ENCODE measurements at places on chromosomes 1 and 21. TPM values are rescaled to one million over a fixed set of nuclear protein-coding genes. Genes with fewer than 3 reads are reported as not detected.

DNA sequence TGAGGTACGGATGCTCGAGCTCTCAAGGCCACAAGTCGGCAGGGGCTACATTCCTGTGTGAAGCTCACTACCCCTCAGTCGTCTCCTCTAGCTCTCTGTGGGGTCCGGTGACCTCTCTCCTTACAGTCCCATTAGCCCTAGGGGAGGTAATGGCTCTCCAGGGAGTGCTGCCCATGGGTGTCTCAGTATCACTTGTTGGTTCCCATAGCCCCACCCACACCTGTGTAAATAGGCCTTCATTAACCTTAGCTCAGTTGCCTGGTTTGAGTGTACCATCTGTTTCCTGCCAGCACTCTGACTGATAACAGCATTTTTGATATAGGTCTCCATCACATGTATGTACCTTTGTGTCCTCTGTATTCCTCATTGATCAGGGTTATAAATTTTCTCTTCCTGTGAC, 133.2 kb upstream of the KCNJ15 start:
- no peak for DNase-seq

DNA sequence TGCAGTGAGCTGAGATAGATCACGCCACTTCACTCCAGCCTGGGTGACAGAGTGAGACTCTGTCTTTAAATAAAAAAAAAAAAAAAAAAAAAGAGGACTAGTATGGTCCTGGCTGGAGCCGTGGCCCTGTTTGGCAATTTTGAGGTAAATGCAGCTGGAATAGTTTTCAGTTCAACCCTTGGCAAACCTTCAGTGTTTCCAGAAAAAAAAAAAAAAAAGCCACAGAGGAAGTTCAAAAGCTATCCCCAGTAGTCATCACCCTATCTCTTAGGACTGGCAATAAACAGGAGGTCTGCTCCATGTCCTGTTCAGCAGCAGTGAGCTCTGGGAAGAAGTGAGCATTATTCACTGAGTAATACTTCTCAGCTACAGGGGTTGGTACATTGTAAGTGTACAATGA, 56.8 kb upstream of the ERRFI1 start:
- DNase-seq: no peak

GRCh38 chr21:33397717-33398116, 5.5 kb upstream of the IFNGR2 start:
- no peak for DNase-seq

GRCh38 chr1:11134898-11135266, 35.2 kb upstream of the EXOSC10 start:
- DNase-seq: no peak

DNA sequence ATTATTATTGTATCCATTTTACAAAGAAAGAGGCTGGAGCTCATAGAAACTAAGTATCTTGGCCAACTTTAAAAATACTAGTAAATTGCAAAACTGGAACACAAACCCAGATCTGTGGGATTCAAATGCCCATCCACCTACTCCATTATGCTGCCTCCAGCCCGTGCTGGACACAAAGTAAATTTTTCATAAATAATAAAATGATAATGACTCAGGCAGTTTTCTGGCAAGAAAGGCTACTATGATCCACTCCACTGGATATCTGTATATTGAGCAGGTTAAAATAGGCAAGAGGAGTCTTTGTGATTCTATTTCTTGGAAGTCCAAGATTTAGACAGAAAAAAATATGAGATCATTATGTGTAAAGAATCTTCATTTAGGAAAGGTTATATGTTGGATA, 138.3 kb upstream of the DUSP10 start:
- no peak for DNase-seq

DNA sequence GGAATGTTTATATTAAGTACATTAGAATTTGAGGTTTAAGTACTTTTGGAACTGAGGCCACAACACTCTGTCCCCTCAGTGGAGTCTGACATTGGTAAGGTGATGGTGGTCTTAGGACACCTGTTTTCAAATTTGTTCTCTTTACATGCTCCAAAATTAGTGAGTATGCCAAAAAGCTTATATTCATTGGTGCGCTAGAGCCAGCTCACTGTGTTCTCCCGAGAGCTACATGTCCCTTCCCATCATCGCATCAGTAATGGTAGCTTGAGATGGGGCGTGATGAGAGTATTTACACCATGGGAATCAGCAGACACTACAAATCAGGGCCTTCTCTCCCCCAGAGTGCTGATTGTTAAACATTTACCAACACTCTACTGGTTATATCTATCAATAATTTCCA, 19.5 kb downstream of the ETS2 start:
- no peak for DNase-seq

DNA sequence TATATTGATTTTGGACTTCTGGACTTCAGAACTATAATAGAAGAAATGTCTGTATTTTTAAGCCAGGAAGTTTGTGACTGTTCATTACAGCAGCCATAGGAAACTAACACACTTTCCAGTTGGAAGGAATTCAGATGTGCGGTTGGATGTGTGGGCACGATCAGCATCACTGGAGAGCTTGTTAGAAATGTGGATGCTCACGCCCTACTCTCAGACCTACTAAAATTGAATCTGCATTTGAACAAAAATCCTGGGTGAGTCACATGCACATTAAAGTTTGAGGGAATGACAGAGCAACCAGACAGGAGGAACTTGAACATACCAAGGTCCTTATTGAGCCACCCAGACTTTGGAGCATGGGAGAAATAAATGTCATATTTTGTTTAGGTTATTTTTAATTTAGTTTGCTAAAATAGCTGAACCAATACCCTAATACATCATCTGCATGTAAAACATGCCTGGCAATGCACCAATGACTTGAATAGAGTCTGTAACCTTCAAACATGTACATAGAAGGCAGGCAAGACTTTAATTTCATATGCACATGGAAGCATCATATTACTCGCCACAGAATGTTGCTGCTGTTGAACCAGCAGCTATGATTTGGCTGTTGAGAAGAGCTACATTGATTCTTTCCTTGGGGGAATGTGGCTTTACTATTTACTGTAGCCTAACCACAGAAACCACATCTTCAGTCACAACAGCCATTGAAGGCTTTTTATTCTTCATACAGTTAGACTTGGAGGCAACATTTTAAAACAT, 346.2 kb downstream of the BARHL2 start:
- DNase-seq: no peak

- no peak for DNase-seq
Observed at GRCh38 chr21:17613242-17613676, 558 bp upstream of the BTG3 start.

DNA sequence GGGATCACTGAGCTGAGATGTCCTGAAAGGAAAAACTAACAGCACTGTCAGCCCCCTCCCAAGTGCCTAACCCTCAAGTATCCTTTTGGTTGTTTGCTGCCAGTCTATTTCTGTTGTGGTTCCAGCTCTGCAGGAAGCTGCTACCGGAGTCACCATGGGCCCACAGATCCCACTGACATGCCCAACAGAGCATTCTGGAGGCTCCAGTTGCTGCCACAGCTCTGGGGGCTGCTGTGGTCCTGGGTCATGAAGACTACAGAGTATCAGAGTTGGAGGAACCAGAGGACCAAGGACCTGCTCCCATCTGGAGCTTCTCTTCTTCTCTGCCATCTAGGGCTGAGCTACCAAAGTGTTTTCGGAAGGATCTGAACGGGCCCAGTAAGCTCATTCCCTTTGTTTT, 910 bp downstream of the LCE3A start:
- DNase-seq: no peak

GRCh38 chr21:39060485-39061083, 122.7 kb downstream of the PSMG1 start:
- DNase-seq: no peak

GRCh38 chr1:204130981-204131892, 20.6 kb downstream of the ETNK2 start:
- no peak for DNase-seq

DNA sequence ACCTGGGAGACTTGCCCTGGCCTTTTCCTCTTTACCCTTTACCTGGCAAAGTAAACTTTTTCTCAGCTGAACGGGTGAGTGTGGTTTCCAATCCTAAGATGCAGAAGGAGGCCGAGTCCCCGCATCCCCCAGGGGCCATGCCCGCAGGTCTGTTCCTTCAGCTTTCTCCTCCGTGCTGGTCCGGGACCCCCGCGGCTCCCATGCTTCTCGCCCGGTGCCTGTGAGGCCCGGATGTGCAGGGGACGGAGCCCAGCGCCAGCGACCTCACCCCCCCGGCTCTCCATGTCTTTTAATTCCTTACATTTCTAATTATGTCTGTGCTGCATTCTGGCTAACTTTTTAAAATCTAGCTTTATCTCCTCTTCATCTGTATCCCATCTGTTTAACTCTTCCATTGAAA, 21.5 kb upstream of the SCYL3 start:
- DNase-seq: no peak

- no peak for DNase-seq
Observed at GRCh38 chr1:178323067-178323466, 173.7 kb downstream of the CLEC20A start.

DNA sequence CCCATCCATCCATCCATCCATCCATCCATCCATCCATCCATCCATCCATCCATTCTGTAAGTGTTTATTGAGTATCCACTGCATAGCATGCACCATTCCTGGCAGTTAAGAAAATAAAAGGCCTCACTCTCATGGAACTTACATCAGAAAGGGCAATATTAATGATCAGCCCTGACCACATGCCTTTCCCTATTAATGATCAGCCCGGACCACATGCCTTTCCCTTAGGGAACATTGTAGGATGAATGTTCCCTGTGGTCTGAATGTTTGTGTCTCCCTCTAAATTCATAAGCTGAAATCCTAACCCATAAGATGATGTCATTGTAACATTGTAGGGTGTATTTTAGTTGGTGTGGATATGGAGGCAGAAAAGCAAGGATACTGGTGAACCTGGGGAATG, 365.8 kb downstream of the KIF26B start:
- DNase-seq: no peak

DNA sequence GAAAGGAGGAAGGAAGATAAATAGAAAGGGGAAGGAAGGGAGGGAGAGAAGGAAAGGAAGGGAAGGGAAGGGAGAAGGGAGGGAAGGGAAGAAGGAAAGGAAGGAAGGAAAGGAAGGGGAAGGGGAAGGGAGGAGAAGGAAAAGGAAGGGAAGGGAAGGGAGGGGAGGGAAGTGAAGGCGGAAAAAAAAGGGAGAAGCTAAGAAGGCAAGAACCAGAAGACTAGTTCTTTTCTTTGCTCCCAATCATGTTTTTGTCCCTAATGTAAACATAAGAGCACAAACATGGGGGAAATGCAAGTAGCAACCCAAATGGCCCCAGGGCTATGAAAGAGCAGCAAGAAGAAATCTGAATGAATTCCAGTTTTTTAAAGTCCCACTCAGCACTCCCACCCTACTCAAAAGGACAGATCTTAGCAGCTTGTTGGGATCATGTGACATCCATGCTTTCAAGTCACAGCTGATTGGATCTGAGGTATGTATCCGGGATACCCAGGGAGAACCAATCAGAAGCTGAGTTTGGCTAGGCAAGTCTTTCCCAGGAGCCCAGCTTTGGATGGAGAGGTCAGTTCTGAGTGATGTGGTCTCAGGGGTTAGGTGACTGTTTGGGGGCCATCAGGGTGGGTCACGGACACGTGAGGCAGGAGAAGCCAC, 24.2 kb upstream of the FHAD1 start:
- no peak for DNase-seq

DNA sequence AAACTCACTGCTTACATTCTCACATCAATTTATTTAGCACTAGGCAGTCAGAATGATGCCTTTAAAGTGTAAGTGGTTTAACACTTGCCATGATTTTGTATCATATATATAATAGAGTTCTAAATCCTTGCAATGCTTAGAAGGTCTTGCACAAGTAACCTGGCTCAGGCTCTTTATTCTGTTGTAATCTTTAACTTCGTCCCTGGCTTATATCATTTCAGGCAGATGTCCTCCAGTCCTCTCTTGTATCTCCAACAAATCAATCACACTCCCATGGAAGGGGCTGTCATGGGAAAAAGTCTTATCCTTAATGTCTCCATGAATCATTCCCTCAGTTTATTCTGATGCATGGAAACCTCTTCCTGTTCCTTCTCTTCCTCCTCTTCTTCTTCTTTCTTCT, 841.6 kb upstream of the B3GALT2 start:
- no peak for DNase-seq

DNA sequence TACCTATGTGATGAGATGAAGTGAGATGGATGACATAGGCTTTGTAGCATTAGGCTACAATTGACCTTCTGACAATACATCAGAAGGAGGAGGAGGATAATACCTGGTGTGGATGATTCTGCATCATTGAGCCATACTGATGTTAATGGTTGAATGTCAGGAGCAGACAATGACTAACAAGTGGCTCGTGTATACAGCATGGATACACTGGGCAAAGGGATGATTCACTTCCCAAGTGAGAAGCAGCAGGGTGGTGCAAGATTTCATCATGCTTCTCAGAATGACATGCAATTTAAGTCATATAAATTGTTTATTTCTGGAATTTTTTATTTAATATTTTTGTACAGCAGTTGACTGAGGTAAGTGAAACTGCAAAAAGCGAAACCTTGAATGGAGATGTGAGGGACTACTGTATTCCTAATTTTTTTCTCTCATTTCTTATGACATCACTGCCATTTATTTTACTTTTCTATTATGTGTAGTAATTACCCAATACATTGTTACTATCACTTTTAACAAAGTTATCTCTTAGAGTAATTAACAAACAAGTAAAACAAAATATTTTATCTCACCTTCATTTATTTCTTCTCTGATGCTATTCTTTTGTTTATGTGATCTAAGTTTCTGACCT, 34.4 kb upstream of the COP1 start:
- no peak for DNase-seq

GRCh38 chr1:85374160-85374559, 90.8 kb downstream of the DDAH1 start:
- no peak for DNase-seq

DNA sequence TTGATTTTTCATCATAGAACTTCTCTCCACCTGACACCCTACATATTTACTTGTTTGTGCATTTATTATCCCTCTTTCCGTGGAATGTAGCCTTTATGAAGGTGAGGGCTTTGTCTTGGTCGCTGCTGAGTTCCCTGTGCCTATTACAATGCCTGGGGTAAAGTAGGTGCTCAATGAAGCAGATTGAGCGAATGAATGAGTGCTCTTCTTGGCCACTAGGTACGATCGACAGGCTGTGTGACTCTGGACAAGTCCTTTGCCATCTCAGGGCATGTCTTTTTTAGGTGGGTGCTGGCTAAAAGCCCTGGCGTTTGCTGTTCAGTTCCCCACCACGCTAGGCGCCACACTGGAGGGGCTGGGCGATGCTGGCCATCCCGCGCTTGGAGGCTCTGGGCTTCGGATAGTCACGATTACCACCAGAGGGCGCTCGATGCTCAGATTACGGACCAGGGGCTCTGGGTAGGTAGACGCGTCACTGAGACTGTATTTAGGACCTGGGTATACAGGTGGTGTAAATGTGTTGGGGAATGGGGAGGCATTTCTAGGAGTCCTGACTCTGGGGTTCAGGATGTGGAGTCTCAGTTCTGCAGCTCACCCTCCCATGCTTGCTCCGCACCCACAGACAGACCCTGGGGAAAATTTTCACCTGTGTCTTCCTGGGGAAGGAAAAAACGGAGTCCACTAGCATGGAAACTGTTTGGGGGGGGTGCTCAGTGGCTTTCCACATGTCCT, 71.0 kb upstream of the CSF3R start:
- peak; percentile 79 for DNase-seq

- no peak for DNase-seq
Observed at GRCh38 chr1:29292344-29292743, 56.0 kb downstream of the PTPRU start.

ATP6V1G3 gene
- total RNA-seq: not detected

PLA2G2F gene
- total RNA-seq: not detected

POLR3GL gene
- 27.3 TPM for total RNA-seq

STIL gene
- 44.0 TPM for total RNA-seq

SYT11 gene
- 15.5 TPM for total RNA-seq

ZMYND12 gene
- 0.69 TPM for total RNA-seq

VWA5B1 gene
- not detected for total RNA-seq

CFH gene
- 6.2 TPM for total RNA-seq
